ENCODE measurements at places on chromosomes 5 and 9. TPM values are rescaled to one million over a fixed set of nuclear protein-coding genes. Genes with fewer than 3 reads are reported as not detected.
A peak's percentile ranks its signal among the peaks of the same experiment; 100 is the strongest.

DNA sequence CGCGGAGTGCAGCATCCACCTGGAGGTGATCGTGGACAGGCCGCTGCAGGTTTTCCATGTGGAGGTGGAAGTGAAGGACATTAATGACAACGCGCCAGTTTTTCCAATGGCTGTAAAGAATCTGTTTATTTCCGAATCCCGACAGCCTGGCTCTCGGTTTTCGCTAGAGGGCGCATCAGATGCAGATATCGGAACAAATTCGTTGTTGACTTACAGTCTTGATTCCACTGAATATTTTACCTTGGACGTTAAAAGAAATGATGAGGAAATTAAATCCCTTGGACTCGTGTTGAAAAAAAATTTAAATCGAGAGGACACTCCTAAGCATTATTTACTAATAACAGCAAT lies 611 bp downstream of the PCDHA3 start:
- no peak for DNase-seq

DNA sequence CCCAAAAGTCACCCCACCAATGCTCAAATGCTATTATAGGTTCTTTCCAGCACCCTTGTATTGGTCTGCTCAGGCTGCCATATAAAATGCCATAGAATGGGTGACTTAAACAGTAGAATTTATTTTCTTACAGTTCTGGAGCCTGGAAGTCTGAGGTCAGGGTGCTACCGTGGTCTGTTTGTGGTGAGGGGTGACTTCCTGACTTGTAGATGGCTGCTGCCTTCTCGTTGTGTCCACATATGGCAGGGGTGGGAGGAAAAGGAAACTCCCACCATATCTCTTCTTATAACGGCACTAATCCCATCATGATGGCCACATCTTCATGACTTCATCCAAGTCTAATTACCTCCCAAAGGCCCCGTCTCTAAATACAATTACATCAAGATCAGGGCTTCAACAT lies 257.8 kb upstream of the TARS1 start:
- no peak for DNase-seq

DNA sequence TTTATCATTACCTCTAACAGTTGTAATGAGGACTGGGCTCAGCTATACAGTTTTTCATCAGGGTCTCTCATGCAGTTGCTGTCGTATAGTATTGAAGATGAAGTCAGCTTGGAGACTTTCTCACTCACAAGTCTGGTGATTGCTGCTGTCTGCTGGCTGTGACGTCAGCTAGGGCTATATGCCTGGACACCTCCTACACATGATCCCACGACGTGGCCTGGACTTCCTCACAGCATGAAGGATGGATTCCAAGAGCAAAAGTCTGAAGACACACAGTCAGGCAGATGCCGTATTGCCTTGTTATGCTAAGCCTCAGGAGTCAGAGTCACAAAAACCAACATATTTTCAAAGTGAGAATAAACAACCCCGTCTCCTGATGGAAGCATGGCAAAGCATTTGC lies 193.3 kb downstream of the LURAP1L start:
- no peak for DNase-seq

DNA sequence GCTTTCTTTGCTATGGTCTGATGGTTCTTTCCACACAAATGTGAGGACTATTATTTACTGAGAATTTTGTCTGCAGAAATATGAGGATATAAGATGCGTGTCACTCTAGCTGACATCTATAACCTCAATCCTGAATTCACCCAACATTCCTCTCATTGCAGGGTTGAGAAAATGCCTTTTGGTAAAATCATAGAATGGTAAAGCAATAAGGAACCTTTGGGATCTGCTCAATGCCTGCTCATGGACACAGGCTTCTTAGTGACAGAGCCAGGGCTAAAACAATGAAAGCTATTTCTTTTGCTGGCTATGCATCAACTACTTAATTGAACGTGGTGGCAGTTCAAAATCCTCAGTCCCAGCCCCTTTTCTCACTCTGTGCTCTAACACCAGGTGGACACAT lies 199.6 kb downstream of the GAS1 start:
- DNase-seq, result no peak

Gene C1QTNF2
- 1.2 TPM for total RNA-seq

Gene SPINK4
- total RNA-seq, result not detected

GRCh38 chr5:163898873-163899272 lies 393.5 kb downstream of the MAT2B start:
- no peak for DNase-seq

DNA sequence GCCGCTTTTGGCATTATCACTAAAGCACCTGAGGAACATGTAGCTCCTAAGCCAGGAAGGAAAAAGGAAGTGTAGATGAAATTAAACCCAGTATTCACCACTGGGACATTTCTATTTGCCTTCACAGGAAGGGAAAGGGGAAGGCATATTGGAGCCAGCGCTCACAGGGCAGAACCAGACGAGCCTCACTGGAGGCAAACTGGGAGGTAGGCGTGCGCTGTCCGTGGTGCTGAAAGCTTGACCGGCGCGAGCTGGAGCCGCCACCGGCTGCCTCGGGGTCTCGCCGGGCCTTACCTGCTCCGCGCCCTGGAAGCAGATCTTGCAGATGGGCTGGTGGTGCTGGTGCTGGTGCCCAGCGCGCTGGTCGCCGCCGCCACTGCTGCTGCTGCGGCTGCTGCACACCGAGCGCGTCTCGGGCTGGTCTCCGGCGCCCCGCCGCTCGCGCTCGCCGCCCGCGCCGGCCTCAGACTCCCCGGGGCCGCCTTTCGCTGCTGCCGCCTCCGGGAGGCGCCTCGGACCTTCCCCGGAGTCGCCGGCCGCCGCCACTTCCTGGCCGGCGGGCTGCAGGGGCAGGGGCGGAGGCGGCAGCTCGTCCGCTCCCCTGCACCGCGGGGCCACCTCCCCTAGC lies 732 bp downstream of the MARCHF11 start:
- DNase-seq, result peak; percentile 75

GRCh38 chr9:76090909-76091308 lies 200.4 kb downstream of the PCSK5 start:
- DNase-seq, result no peak

GRCh38 chr5:179403426-179404147 lies 58.3 kb upstream of the ADAMTS2 start:
- no peak for DNase-seq

DNA sequence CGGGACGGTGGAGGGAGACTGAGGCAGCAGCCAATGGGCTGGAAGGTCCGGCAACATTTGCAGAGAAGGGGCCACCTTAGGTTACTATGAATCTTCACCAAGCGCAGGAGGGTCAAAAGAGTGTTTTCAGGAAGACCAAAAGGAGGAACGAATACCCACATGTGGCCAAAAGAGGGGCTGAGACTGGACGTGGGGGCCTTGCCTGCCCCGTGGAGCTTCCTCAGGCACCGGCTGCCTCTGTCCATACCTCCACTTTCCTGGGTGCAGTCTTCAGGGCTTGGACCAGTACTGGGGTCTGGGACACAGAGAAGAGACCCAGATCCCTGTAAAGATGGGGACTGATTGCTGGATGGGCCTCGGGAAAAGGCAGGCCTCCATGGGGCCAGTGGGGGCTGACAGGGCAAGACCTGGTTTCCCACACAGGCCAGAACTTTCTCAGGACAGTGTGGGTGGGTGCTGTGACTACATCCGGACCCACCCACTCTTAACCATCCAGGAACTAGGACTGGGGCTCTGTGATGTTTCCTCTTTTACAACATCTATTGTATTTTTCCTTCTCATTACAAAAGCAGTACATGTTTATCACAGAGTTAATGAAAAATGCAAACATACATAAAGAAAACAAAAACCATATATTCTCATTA lies 294.7 kb downstream of the ZSWIM6 start:
- DNase-seq, result no peak

GRCh38 chr9:25684321-25684720 lies 6.1 kb upstream of the TUSC1 start:
- no peak for DNase-seq

Gene SPRY4
- total RNA-seq, result 14.9 TPM

Gene PGM5
- total RNA-seq, result 177 TPM

Gene FGFR4
- 1.2 TPM for total RNA-seq

DNA sequence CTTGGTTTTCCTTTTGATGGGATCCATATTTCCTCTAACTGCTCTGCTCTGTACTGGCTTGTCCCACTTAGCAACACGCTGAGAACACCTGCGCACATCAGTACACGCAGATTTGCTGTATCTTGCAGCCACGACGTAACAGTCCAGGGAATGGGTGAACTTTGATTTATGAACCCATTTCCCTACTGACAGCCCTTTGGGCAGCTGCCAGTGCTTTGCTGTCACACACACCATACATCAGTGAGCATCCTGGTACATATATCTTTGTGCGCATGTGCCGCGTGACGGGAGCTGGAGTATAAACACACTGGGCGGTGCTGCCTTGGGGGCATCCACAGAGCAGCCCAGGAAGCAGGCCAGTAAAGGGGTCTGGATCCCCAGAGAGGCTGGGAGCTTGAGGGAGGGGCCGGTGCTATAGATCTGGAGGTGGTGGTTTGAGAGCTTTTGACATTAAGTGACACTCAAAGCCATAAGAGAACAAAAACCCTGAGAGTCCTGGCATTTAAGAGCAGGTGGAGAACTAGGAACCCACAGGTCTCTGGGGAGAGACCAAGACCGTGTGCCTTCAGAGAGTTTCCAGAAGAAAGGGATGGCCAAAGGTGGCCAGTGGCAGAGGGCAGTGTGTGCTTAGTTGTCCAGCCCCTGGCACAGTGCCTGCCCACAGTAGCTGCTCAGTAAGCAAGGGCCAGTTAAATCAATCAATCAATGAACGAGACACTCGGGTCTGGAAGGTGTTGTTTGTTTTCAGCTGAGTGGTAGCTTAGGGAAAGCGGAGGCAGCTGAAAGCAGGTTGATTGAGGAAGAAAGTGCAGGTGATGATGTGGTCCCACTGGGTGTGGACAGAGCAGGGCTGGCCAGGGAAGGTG lies 53.7 kb downstream of the LMX1B start:
- no peak for DNase-seq

- DNase-seq, result no peak
Observed at GRCh38 chr5:9878206-9878605, 248.1 kb upstream of the TAS2R1 start.

- DNase-seq, result no peak
Observed at GRCh38 chr9:21266733-21267484, 27.1 kb upstream of the IFNA14 start.

Gene PCDHB6
- 0.44 TPM for total RNA-seq

Gene FBP1
- total RNA-seq, result 1.3 TPM

Gene ADAMTS12
- total RNA-seq, result 2.4 TPM

Gene GBGT1
- total RNA-seq, result 6.0 TPM

Gene AQP7
- total RNA-seq, result 252 TPM

- peak; percentile 2 for DNase-seq
Observed at GRCh38 chr9:135079676-135080075, 7.8 kb upstream of the OLFM1 start.

- no peak for DNase-seq
Observed at GRCh38 chr9:86531273-86531970, 177.2 kb upstream of the TUT7 start.

- DNase-seq, result no peak
Observed at GRCh38 chr5:57650360-57651069, 167.9 kb upstream of the ACTBL2 start.

DNA sequence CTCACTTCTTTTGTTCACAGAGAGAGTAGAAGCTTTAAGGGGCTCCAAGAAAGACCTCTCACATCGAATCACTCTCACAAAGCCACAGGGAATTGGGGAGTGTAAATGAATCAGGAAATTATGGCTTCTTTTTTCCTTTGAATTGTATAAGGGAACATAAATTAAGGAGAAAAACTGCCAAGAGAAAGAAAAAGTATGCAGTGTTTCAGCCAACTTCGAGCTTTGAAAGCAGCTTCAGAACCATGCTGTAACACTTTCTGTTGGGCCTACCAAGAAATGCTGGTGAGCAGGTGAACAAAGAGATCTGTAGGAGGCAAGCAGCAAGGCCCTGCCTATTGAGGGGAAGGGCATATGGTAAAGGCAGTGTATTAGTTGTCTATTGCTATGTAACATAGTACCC lies 33.4 kb upstream of the CTNNA1 start:
- no peak for DNase-seq

DNA sequence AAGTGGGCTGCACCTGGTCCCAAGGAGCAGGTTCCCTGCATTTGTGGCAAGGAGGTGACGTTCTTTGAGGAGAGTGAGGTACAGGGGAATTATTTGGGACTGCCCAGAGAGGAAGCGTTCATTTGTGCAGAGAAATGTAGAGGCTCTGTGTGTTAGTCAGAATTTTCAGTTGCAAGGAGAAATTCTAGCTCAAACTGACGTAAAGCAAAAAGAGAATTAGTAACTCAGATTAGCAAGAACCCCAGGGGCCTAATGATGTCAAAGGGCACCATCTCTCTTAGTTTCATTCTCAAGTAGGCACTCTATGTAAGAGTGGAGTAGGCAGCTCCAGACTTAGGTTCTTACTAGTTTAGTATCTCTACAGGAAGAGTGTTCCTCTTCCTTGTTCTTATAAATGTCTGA lies 2.4 kb upstream of the TXN start:
- no peak for DNase-seq

DNA sequence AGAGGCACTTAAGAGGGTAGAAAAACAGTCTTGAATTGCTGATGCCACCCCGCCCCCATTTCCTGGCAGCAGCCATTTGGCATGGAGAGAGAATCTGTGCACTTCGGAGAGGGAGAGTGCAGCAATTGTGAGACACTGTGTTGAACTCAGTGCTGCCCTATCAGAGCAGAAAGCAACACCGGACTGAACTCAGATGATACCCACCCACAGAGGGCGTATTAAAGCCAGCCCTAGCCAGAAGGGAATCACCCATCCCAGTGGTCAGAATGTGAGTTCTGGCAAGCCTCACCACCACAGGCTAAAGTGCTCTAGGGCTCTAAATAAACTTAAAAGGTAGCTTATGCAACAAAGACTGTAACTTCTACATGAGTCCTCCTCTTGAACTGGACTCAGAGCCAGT lies 88.4 kb upstream of the RGS7BP start:
- DNase-seq, result no peak

DNA sequence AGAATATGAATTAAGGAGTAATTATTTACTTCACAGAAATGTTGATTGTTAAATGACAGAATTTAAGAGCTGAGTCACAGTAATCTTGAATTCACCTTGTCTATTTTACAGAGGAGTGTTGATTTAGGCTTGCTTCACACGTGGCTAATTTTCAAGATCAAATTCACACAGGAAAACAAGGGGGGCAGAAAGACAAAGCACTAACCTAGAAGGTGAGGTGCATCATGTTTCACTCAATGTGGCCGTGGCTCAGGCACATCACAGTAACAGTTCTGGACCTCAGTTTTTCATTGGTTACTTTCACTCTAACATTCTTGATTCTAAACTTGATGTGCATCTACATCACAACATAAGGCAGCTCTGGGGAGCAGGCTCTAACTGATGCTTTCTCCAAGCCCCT lies 69.6 kb upstream of the GNAQ start:
- no peak for DNase-seq

GRCh38 chr5:175887463-175887862 lies 16.1 kb downstream of the CPLX2 start:
- DNase-seq, result no peak

Gene PCDHGA1
- total RNA-seq, result 4.2 TPM

Gene DAB2IP
- total RNA-seq, result 45.0 TPM

Gene NTRK2
- total RNA-seq, result 1.2 TPM

GRCh38 chr9:88746029-88746742 lies 211.2 kb downstream of the NXNL2 start:
- DNase-seq, result no peak

Measured in heart left ventricle (tissue), 16 donors.